ENCODE measurements at places on chromosomes 16 and 17.

GRCh38 chr17:78128551-78129350, at the start of gene TMC6:
TMC6 (minus strand) TSS chr17:78128755; CDS start chr17:78126832, 1,923 bp downstream.
- no peak for DNase-seq

DNA sequence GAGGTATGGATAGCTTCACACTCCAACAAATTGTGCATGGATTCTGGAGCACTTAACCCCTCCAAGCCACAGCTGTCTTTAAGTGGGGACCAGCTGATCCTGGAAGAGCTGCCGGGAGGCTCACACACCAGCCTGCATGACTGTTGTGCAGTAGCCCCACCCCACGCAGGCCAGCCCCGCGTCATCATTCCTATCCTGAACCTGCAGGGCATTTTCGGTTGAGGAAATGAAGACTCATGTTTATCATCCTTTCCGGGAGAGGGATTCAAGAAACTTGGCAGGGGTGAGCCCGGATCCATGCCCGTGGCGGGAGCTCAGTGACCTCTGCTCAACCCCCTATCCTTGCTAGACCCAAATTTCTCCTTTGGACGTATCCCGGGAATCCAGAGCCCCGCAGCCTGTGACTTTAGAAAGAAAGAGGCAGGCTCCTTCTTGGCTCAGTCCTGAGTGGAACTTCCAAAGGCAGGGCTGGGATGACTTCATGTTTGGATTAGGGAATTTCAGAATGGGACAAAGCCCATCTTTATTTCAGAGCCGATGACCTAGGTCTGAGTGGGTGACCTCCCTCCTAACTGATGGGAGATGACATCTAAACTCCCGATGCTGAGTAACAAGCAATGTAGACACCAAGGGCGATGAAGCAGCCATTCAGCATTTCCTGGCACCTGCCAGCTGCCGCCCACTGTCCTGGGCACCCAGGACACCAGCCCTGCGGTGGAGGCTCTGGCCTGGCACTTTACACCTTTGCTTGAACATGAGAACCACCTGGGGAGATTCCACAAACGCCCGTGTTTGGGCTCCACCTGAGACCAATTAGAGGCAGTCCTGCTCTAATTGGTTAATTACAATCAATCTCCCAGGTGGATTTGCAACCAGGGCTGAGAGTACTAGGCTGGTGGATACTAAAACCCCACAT, 43.3 kb upstream of the CMIP start:
- DNase-seq = no peak

GRCh38 chr16:75379339-75379738, 54.0 kb downstream of the CFDP1 start:
- no peak for DNase-seq

- DNase-seq = no peak
Observed at GRCh38 chr16:28136751-28137434, 73.4 kb upstream of the GSG1L start.
